ENCODE measurements at places on chromosomes 13 and 19.

GRCh38 chr19:30690935-30691818 is 319.0 kb downstream of the ZNF536 start:
- DNase-seq, result no peak

- DNase-seq, result no peak
These were observed 265.7 kb downstream of the DIAPH3 start for GRCh38 chr13:59898066-59898465.

- DNase-seq, result no peak
These were observed 3.9 kb downstream of the UPF3A start for GRCh38 chr13:114285166-114285808.

GRCh38 chr13:43268632-43269031 is 245.2 kb downstream of the DNAJC15 start:
- DNase-seq, result no peak

DNA sequence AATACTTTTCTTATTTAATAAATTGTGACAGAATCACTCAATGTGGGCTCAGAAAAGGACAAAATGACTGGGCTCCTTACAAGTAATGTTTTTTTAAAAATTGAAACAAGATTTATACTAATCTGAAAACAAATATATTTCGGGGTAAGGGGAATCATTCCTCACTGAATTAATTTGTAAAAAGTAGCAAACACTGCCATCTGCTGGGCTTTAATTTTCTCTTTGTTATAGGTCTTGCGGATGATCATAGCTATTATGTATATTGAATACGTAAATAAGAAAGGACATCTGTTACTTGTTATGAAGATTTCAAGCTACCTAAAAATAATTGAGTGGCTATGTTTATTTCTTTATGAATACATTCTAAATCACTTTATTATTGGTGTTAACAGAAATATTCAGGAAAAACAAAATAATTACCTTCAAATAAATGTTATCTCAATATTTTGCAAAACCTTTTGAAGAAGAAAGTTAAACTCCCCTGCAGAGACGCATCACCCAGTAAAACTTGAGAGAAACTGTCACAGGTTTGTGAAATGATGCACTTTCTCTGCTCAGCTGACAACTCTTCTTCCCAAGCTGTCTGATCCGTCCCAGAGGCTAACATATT is 17.8 kb upstream of the ENOX1 start:
- DNase-seq, result no peak
